ENCODE measurements at places on chromosomes 1 and 21. TPM values are rescaled to one million over a fixed set of nuclear protein-coding genes. Genes with fewer than 3 reads are reported as not detected.

DNA sequence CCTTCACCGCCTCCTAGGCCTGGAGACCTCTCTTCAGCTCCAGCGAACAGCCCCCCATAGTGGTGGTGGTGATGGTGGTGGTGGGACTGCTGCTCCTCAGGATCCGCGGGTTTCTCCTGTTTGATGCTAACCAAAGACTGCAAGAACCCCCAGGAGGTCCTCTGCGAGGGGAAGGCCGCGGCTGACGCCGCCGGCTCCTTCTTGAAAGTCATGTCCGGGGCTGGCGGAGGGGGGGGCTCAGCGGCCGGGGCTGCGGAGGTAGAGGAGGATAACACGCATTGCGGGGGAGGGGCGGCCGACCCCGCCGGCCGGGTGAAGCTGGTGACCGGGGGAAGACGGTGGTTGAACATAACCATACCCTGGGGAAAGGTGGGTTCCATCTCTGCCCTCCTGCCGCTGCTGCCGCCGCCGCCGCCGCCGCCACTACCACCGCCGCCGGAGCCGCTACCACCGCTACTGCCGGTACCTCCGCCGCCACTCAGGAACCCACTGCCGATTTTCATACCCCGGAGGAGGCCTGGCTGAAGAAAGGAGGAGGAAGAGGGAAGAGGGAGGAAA is 554 bp downstream of the ZNF281 start:
- no peak for DNase-seq

- DNase-seq, result no peak
Measured at GRCh38 chr1:165836664-165837482, 9.5 kb downstream of the UCK2 start.

DNA sequence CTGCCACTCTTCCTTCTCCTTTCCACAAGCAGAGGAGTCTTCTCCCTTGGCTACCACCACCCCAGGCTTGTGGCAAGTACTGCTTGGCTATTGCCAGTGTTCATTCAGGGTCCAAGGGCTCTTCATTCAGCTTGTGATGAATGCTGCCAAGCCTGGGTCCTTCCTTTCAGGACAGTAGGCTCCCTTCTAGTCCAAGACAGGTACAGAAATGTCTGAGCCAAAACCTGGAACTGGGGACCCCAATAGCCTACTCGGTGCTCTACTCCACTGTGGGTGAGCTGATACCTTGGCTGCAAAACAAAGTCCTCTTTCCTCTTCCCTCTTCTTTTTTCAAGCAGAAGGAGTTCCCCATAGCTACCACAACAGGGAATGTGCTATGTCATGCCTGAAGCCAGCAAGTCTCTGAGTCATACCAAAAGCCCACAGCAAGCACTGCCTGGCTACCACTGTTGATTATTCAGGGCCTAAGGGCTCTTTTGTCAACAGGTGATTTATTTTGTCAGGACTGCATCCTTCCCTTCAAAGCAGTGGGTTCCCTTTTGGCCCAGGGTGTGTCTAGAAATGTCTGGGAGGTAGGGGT is 268.9 kb downstream of the HHAT start:
- DNase-seq, result no peak

Gene RXRG
- 1.7 TPM for polyA plus RNA-seq

DNA sequence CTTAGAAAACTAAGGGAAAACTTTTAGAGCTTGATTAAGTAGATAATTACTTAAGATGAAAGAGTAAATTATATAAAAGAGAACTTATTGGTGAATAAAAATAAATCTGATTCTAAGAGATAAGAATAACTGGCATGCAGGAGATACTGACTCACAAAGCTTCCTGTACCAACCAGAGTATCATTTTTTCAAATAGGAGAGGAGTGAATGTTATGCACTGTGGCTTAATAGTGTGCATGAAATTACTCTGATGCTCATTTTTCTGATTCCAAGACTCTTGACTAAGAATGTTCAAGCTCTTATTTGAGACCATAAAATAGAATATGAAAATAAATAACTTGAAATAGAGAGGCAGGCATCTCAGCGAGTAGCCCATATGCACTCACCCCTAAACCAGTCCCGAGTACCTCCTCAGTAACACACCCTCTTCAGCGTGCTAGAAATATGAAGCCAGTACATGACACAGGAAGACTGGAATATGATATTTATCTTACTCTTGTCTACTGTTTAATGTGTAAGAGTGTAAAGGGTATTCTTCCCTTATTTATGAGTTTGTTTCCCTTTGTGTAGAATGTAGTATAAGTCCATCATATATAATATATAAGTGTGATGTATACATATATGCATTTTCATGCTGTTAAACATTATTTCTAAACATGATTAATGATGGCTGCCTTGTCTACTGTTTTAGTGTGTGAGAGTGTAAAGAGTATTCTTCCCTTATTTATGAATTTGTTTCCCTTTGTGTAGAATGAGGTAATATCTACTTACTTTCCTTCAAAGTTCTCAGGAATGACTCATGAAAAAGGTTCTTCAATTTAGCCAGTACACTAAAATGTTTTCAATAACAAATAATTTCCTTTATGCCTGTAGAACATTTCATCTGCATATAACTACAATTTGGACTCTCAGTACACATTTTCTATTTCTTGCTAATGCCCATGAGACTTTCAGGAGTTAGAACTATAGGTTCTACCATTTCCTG is 99.2 kb upstream of the PALMD start:
- no peak for DNase-seq

Gene RIPPLY3
- polyA plus RNA-seq, result 0.48 TPM

Gene TMCO2
- polyA plus RNA-seq, result not detected

DNA sequence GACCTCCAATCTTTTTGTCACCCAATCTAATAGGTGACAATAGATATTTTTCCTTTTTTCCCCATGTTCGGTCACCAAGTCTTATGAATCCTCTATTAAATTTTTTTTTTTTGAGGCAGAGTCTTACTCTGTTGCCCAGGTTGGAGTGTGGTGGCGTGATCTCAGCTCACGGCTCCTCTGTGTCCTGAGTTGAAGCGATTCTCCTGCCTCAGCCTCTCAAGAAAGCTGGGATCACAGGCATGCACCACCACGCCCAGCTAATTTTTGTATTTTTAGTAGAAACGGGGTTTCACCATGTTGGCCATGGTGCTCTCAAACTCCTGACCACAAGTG is 42.5 kb upstream of the MTF1 start:
- no peak for DNase-seq

Gene SLAMF6
- 1.1 TPM for polyA plus RNA-seq

Gene NFIA
- 18.1 TPM for polyA plus RNA-seq

GRCh38 chr1:50973875-50974617 is 4.0 kb downstream of the CDKN2C start:
- no peak for DNase-seq

Gene OBSCN
- 8.4 TPM for polyA plus RNA-seq

DNA sequence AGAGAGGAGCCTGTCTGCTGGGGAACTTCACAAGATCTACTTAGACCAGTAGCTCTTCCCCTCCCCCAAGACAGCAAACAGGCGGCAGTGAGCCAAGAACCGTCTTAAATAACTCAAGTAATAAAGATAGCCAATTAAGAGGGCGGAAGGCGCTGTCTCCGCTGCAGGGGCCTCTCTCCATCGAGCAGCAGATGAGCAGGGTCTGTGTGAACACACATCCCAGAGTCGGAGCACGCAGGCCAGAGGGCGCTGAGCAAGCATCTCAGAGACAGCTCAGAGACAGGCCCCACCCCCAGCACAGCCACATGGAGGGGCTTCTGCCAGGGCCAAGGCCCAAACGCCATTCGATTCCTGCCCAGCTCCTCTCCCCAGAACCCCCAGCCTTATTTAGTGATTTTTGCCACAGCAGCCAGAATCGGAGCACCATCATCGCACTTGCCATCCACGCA is 11.1 kb downstream of the IFFO2 start:
- peak; percentile 85 for DNase-seq

- DNase-seq, result no peak
Measured at GRCh38 chr1:19840228-19840627, 25.1 kb upstream of the RNF186 start.

Gene SV2A
- polyA plus RNA-seq, result 7.3 TPM

GRCh38 chr21:41801321-41802197 is 34.7 kb upstream of the RIPK4 start:
- no peak for DNase-seq

DNA sequence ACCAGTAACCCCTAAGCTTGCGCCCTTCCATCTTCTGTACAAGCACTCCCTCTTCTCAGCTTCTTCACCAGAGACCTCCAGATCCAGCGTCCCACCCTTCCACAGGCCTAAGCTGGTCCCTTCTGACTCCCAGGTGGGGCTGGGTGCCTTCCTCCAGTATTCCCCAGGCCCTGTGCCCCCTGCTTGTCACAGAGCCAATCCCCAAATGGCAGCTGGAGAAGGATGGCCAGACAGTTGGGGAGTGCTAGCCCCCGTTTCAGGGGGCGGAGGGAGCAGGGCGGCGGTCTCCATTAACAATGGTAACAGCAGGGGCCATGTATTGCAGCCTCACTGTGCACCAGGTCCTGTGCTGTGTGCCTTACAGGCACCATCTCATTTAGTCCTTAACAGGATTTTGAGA is 85.7 kb downstream of the KCNN3 start:
- no peak for DNase-seq

- no peak for DNase-seq
Measured at GRCh38 chr1:25805863-25806225, 5.9 kb downstream of the SELENON start.

Gene KRTAP10-12
- polyA plus RNA-seq, result not detected

DNA sequence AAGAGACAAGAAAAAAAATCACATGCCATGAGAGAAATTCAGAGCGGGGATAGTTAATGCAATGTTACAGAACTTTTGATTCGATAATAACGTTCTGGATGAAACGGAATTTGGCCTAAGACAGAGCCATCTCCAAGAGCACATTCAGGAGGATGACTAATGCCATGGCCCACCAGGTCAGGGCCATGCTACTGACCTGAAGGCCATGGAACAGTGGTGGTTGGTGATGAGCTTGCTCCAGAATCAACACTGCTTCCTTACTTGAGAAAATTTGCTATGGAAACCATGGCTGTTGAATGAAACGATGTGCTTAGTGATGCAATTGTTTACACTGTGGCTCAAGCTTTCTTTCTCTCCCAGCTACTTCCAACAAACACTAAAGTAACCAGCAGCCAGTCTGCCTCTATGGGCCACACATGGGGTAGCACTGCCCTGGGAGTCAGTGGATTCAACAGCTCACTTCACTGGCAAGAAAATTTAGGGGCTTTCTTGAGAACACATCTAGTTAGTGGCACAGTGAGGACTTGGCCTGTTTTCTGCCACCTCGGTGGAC is 299.1 kb downstream of the PCP4 start:
- DNase-seq, result no peak

GRCh38 chr21:33058957-33059356 is 11.0 kb upstream of the OLIG1 start:
- DNase-seq, result no peak

GRCh38 chr1:169427081-169427641 is at the start of gene CCDC181:
Gene CCDC181, minus strand, starts transcription at chr1:169427474. Its CDS starts 2,547 bp downstream, at chr1:169424927.
- DNase-seq, result peak; percentile 62

DNA sequence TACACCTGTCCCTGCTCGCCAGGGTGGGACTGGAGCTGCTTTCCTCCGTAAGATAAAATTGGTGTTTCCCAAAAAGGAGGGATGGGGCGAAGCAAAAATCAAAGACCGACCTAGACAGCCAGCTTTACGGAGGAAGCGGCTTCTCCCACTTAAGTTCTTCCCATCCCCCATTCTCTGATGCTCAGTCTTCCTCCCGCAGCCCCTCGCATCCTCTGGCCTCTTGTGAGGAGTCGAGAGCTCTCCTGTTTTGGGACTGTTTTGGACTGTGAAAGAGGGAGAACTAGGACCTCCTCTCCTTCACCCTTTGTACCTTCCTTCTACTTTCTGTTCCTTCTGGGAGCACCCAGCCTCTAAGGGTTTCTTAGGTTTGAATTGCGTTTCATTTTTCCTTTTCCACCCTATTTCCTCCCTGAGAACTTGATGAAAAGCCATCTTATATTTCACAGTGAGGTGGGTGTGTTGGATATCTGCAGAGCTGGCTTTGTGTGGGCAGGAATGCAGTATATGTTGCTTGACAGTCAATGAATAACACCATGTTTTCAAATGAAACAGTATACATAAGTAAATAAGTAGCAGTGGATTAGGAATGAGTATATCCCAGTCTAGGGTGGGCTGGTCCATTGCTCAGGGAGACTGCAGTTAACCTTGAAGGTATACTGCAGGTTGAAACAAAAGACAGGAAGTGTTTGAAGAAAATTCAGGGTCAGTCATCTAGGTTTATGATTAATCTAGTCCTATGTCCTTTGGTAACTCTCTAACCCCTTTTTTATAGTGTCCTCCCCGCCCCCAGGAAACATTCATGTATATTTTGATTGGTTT is 848 bp downstream of the CTTNBP2NL start:
- DNase-seq, result no peak

DNA sequence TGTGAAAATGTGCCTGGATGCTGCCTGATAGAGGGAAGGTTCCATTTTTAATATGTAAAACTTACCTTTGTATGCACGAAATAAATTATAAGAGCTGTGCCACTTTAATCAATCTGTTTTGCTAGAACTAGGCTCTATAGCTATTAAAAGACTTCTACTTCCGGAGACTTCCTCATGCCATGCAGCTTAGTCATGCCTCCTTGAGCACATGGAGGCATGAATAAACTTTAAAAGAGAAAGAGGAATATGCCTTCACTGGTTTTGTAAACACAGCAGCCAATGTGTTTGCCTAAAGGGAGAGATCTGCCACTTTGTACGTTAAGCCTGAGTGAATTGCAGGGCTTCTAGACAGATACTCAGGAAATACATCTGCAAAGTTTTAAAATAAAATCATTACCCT is 604.6 kb downstream of the LRRIQ3 start:
- DNase-seq, result peak; percentile 59

DNA sequence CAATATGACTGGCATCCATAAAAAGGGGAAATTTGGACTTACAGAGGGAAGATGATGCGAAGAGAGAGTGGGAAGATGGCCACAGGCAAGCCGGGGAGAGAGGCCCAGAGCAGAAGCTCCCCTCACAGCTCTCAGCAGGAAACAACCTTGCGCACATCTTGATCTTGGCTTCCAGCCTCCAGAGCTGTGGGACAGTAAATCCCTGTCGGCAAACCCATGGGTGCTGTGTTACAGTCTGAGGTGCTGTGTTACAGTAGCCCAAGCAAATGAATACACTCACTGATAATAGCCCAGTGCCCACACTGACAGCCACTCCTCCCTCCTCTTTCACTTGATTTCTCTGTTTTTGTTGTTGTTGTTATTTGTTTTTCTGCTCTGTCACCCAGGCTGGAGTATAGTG is 22.4 kb downstream of the CDCA8 start:
- DNase-seq, result no peak

GRCh38 chr1:34470401-34470800 is 284.4 kb upstream of the GJB5 start:
- DNase-seq, result no peak

DNA sequence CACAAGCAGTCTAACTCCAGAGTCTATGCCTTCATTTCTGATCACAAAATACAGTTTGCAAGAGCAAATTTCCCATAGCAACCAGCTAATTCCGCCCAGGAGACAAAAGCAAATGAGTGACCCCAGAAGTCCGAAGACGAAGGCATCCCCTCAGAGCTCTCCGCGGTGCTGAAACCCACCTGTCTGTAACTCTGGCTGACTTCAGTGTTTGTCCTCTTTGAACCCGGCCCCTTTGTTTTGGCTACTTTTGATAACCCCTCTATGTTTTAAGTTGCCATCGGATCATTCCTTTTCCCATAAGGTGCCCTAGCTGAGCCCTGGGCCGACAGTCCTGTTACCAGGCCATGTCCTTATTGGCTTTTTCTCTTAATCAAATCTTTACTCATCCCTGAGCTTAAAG is 515.8 kb downstream of the PTPRU start:
- no peak for DNase-seq

GRCh38 chr1:109845658-109846057 is 65.0 kb upstream of the CSF1 start:
- DNase-seq, result no peak

Measured in urinary bladder (tissue), 4 donors.